ENCODE measurements at places on chromosomes 4 and X.

GRCh38 chrX:55452833-55453124 is 852 bp downstream of the MAGEH1 start:
- no peak for DNase-seq

DNA sequence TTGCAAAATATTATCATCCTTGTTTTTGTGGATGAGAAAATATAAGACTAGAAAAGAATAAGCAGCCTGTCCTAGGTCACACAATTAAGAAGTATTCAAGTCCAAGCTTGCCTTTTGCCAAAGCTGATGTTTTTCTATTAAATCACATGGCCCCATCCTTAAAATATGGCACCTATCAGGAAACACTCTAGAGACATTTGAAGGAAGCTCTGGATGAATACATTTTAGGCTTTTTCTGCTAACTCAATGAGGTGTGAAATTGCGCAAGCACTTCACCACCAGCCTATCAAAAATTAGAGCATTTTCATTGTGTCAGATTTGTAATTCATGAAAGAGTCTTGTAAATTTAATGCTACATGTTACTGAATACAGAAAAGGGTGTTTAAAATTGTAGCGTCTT is 251.1 kb upstream of the MAD2L1 start:
- no peak for DNase-seq

GRCh38 chr4:165788686-165789463 is 84.2 kb upstream of the TLL1 start:
- no peak for DNase-seq

DNA sequence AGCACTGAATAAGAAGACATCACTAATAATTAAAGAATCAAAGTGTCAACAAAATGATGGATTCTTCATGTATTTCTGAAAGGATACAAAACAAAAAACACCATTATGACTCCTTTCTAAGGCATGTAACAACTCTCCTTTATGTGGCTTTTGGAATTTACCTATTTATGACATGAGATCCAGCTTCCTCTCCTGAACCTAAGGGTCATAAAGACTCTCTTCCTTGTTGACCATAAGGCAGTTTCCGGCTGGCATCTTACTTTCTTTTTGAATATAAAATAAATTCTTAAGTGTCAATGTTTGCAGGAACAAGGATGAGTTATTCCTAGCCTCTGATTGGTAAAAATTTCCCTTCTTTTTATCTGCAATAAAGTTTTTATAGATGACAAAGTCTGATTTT is 111.1 kb upstream of the GRPR start:
- DNase-seq, result no peak

- no peak for DNase-seq
Measured at GRCh38 chr4:48343551-48343950, 2.2 kb downstream of the SLAIN2 start.

GRCh38 chrX:143580266-143580665 is 55.6 kb downstream of the SLITRK4 start:
- no peak for DNase-seq

GRCh38 chr4:110224812-110225211 is 26.4 kb upstream of the ELOVL6 start:
- DNase-seq, result no peak

DNA sequence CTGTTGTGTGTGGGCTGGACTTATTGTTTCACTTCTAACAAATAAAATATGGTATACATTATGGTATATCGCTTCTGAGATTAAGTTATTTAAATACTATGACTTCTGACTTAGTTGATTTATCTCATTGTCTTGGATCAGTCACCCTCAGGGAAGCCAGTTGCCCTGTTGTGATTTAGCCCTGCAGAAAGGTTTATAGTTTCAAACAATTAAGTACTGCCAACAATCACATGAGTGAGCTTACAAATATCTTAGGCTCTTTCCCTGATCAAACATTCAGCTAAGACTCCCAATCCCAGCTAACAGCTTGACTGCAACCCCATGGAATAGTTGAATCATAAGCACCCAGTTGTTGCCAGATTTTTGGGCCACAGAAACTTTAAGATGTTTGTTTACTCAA is 85.4 kb downstream of the MAGEC1 start:
- DNase-seq, result no peak

GRCh38 chrX:24215272-24215671 is 65.7 kb downstream of the ZFX start:
- no peak for DNase-seq

DNA sequence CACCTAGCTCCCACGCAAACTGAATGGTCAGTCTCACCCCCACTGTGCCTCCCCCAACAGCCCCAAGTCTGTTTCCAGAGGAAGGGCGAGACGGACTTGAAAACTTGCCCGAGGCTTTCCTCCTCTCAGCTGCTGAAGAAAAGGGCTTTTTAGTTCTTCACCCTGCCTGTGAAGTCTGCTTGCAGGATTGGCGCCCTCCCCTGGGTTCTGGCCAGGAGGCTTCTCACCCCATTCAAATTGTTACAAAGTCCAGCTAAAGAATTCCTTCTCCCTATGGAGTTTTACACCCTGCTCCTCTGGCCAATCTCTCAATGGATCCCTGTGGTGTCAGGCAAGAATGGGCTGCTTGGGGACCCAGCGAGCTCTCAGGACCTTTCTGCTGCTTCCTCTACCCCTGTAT is 241.0 kb downstream of the AFF2 start:
- no peak for DNase-seq

DNA sequence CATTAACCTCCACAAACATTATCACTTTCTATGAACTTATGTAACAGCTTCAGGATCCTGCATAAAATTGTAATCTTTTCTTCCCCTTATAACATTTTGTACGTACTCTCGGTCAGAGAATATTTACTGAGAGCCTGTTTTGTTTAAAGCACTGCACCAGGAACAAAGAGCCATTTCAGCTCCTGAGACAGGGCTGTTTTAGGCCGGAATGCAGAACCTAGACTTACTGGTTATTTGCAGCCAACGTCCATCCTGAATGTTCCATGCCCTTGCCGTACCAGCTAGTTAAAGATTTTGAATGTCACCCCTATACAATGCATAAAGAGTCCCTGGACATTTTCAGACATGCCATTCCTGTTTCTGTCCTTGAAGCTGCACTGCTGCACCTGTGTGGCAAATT is 248.8 kb downstream of the PCDH7 start:
- no peak for DNase-seq

DNA sequence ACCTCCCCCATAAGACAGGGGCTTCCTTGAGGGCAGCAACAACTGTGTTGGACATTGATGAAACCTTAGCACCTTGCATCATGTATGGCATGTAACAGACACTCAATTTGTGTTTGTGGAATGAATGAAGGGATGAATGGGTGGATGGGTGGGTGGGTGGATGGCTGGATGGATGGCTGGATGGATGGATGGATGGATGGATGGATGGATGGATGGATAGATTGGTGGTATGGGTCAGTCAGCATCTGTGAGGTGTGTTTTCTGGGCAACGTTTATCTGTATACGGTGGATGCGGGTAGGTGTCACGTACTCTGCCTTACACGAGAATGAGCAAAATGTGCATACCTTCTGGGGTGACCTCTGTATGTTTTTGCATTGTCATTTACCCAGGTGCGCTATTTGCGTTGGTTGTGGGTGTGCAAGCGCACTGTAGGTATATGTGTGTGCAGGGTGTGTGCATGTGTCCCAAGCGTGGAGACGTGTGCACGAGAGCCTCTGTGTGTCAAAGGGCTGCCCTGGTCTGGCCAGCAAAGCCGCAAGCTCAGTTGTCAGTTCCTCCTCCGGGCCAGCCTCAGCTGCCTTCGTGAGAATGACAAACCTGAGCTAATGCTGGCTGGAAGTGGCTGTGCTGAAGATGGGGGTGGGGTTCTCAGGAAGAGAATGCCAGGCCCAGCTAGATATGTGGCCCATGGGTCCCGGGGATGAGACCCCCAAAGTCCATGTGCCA is 26.5 kb downstream of the ELF4 start:
- DNase-seq, result no peak

DNA sequence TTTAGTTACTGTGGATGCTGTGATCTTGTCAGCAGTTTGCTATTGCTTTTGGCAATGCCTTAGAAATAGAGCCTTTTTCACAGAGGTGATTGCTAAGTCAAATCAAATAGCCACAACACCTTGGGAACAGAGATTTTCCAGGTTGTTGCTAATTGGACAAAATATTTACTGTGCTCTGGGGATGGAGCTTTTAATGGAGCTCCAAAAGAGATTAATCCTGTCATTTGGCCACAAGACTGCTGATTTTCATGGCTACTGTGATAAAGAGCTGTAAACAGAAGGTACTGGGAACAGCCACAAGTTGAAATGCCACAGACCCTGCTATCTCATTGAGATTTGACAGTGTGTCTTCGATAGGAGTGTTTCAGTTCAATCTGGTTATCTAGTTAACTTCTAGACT is 1715.2 kb upstream of the ADGRL3 start:
- DNase-seq, result no peak

All from smooth muscle cell of the brain vasculature (primary cell).